ENCODE measurements at places on chromosomes 5 and 9.

- no peak for DNase-seq
These were observed 437.6 kb downstream of the KIF4B start for GRCh38 chr5:155451106-155451505.

DNA sequence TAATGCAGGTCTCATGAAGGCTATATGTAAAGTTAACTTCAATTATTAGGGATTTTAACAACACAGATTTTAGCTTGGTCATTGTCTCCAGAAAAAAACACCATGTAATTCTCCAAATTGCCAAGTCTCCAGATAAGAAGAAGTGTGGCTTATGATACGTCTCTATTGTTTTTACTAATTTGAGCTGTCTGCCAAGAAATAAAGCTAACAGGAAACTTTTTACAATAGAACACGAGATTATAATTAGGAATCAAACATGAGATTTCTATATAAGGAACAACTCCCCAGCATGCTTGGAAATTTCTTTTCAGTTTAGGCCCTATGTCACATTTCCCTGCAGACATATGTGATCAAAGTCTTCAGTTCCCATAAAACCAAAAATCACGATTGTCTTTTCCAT lies 142.7 kb downstream of the MCTP1 start:
- DNase-seq = no peak

- DNase-seq = no peak
These were observed 55.2 kb upstream of the TUSC1 start for GRCh38 chr9:25733336-25733982.

DNA sequence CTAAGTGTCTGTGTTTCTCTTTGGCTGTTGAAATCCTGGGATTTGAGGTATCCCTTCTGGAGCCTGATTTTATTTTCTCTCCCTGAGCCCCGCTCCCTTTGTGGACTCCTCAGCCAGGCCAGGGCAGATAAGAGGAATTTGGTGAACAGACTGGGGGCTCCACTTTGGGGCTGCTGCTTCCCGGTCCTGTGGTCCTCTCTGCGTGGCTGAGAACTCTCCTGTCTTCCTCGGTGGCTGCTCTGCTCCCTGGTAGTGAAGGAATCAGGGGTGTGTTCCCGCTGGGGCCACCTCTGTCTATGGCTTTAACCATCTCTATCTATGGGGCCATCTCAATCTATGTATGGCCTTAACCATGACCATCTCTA lies 71.7 kb upstream of the SH3PXD2B start:
- DNase-seq = no peak

- peak; percentile 58 for DNase-seq
These were observed 125.6 kb downstream of the LPAR1 start for GRCh38 chr9:110912419-110913291.

DNA sequence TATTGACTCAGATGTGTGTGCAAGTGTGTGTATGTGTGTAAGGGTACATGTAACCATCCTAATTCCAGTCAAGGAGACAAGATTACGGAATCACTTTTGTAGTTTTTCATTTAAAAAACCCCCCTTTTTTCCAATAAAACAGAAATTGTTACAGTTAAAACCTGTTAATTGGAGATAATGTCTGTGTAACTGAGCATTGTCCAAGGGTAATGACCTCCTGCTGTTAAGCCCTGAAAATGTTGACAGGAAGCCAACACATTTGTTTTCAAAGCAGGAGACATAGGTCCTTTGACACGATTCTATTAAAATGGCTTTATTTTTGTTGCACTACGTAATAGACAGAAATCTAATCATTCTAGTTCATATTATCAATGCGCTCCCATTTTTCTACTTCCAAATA lies 457.3 kb upstream of the ARRDC3 start:
- DNase-seq = no peak

Data from A549 (cell line).